ENCODE measurements at places on chromosomes 5 and 9.

DNA sequence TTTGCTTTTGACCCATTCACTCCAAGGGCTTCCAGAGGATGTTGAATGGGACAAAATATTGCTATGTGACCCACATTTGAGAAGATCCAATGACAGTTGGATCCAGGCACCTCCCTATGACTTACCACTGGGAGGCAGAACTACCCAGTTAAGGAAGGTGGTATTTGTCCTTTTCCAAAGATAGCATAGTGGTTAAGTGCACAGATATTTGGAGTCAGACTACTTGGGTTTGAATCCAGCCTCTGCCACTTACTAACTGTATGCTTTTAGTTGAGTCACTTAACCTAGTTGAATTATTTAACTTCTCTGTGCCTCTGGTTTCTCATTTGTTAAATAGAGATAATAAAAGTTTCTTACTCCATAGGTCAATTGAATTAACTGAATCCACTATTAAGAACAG, 74.5 kb upstream of the PALM2AKAP2 start:
- DNase-seq: no peak

DNA sequence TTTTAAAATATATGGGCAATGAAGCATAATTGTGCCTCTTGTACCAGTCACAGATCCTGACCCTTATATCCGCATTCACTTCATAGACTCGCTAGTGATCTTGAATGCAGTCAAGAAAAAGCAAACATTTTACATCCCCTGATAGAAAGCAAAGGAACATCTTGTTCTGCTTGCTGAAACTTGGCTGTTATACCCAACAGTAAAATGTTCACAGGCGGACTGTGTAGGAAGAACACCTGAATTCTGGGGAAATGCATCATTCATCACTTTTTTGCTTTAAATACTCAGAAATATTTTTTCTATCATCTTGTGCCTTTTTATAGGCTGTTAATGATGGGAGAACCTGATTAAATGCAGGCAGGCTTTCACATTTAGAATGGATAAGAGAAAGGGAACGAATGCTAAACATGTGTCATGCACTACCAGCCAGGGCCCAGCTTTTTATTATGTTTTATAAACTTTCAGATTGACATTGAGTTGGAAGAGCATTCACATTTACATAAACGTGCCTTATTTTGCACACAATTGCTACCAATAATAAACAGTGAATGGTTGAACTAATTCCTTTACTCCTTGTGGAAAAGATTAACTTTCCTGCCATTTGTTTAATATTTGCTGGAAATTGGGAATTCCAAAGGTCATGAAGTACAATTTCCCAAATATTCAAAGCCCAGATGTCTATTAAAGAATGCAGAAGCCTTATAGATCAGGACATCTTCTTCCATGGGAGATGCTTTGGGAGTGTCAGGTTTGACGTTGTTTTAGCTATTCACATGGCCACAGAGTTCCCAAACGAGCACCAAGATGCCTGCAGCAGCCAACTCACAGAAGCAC, 756.2 kb downstream of the TLE1 start:
- DNase-seq: no peak

DNA sequence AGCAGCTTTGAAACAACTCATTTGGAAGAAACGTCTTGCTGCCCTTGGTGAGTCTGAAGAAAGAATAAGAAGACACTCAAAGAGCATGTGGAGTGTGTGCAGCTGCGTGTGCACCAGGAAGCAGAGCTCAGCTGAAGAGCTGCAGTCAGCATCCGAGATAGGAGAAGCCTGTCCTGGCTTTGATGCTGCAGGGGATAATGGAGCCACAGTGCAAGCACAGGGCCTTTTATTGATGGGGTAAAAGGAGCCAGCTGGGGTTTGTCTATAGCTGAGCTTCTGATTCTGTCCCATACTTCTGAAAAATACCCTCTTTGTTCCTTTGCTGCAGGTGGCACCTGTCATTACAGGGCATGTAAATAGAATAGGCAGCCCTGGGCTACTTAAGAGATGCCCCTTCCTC, 375.7 kb upstream of the ZNF462 start:
- no peak for DNase-seq

- no peak for DNase-seq
Measured at GRCh38 chr9:134605351-134605965, 36.1 kb upstream of the COL5A1 start.

GRCh38 chr5:180471866-180472265, 22.3 kb upstream of the CNOT6 start:
- no peak for DNase-seq

DNA sequence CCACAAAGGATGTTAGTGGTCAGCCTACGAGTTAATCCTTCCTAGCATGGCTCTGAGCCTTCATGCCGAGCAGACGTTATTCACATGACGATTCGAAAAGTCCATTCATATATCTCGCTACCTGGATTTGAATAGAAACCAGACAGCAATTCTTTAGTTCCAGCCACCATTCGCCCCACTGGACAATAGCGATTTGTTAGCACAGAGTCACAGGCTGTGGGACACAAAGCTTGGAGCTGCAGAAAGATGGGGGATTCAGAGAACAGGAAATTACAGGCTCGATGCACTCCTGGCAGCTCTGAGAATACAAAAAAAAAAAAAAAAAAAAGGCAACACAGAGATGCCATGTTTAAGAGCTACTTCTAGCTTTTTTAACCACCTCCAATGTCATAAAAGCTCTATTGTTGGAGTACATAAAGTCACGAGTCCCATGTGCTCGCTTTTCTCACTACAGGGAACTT, 110.7 kb downstream of the NR6A1 start:
- no peak for DNase-seq

DNA sequence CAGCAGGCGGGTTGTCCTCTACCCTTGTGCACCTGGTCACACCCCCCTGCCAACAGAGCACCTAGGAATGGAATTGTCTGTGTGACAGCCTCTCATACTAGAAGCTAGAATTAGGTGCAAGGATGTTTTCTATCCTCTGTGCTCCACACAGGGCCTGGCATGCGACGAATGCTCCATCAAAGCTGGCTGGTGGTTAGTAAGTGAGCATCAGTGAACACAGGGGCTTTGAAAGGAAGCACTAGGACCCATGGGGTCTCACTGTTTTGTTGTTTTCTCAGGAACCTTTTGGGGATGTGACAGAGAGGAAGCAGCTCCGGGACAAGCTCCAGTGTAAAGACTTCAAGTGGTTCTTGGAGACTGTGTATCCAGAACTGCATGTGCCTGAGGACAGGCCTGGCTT, 32.3 kb downstream of the GALNT12 start:
- DNase-seq: no peak

GRCh38 chr5:8176101-8176693, 307.2 kb downstream of the MTRR start:
- DNase-seq: no peak

- DNase-seq: no peak
Measured at GRCh38 chr5:179534431-179534830, 15.9 kb upstream of the RUFY1 start.

DNA sequence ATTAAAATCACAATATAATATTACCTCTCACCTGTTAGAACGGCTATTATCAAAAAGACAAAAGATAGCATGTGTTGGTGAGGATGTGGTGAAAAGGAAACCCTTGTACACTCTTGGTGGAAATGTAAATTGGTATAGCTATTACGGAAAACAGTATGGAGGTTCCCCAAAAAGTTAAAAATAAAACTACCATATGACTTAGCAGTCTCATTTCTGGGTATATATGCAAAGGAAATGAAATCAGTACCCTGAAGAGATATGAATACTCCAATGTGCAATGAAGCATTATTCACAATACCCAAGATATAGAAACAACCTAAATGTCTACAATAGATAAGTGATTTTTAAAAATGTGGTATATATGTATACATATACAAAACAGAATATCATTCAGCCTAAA, 199.9 kb downstream of the SNX18 start:
- DNase-seq: no peak

GRCh38 chr5:68708842-68709170, 385.0 kb upstream of the SLC30A5 start:
- no peak for DNase-seq

- no peak for DNase-seq
Measured at GRCh38 chr5:71907608-71908145, 188.6 kb downstream of the CARTPT start.

DNA sequence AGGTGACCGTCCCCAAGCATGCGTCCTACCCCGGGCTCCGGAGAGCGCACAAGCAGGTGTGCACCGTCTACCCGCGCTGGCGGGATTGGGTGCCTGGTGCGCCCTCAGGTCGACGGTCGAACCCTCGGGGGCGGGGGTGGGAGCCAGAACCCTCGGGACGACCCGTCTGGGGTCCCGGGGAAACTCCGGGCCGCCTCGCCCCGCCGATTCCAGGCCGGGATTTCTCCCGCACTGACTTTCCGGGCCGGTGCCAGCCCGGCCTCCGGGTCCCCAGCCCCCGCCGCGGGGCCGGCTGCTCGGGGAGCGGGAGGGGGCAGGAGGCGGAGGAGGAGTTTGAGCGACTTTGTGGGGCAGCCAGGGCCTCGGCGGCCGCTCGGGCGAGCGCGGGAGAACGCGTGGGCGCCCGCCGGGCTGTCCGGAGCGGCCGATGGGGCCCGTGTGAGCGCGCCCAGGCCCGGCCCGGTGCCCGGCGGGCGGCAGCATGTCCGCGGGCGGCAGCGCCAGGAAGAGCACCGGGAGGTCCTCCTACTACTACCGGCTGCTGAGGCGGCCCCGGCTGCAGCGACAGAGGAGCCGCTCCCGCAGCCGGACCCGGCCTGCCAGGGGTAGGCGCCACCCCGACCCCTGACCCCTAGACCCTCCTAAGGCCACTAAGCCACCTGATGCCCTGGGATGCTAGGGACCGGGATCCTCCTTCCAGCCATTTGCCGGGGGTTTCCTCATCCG, at the start of gene DAB2IP:
TSS of gene DAB2IP (plus strand) at position 340 of the 726 bp plus-strand sequence. CDS start at position 482, 142 bp downstream.
- peak; percentile 72 for DNase-seq

- no peak for DNase-seq
Measured at GRCh38 chr9:75950998-75951397, 60.5 kb downstream of the PCSK5 start.

- no peak for DNase-seq
Measured at GRCh38 chr9:23379842-23380241, 446.2 kb downstream of the ELAVL2 start.

- DNase-seq: no peak
Measured at GRCh38 chr9:117034866-117035265, 347.8 kb downstream of the TRIM32 start.

DNA sequence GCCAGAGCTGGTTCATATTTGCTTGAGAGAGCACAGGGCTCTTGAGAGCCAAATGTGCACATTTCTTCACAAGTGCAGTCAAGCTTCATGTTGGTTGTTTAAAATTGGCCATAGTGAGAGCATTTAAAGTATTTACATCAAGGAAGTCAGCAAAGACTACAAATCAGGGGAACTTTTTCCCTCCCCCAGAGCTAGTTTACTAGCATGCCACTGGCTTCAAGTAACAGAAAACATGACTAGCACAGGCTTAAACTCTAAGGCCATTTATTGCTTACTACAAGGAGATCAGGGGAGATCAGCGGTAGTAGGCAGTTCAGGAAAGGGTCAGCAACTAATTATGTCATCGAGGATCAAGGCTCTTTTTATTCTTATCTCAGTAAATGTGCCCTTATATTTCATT, 11.0 kb upstream of the CCDC171 start:
- DNase-seq: no peak
